ENCODE measurements at places on chromosomes 4 and X.
A peak's percentile ranks its signal among the peaks of the same experiment; 100 is the strongest.

DNA sequence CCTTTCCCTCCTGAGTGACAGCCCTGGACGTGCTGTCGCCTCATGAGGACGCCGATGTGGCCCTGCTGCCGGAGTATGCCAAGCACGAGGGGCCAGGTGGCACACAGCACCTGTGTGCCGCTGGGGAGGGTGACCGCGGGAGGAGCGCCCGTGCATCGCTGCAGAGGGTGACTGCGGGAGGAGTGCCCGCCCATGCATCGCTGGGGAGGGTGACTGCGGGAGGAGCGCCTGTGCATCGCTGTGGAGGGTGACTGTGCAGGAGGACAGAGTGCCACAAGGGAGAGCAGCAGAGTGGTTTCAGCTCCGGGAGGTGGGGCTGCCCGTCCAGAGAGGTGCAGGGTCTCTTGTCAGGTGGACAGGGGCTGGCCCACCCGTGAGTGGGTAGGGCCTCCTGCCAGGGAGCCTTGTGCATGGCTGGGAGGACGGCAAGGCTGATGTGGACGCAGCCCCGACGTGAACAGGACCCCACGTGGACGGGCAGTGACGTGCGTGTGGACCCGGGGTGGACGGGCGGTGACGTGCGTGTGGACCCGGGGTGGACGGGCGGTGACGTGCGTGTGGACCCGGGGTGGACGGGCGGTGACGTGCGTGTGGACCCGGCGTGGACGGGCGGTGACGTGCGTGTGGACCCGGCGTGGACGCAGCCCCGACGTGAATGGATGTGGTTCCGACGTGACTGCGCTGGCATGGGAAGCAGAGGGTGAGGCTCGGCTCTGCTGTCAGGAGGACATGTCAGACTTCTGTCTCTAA, 14.7 kb downstream of the PCGF3 start:
- no peak for DNase-seq

GRCh38 chr4:188194421-188194820, 55.2 kb downstream of the TRIML1 start:
- no peak for DNase-seq

- no peak for DNase-seq
Measured at GRCh38 chr4:52372747-52373146, 286.4 kb downstream of the USP46 start.

DNA sequence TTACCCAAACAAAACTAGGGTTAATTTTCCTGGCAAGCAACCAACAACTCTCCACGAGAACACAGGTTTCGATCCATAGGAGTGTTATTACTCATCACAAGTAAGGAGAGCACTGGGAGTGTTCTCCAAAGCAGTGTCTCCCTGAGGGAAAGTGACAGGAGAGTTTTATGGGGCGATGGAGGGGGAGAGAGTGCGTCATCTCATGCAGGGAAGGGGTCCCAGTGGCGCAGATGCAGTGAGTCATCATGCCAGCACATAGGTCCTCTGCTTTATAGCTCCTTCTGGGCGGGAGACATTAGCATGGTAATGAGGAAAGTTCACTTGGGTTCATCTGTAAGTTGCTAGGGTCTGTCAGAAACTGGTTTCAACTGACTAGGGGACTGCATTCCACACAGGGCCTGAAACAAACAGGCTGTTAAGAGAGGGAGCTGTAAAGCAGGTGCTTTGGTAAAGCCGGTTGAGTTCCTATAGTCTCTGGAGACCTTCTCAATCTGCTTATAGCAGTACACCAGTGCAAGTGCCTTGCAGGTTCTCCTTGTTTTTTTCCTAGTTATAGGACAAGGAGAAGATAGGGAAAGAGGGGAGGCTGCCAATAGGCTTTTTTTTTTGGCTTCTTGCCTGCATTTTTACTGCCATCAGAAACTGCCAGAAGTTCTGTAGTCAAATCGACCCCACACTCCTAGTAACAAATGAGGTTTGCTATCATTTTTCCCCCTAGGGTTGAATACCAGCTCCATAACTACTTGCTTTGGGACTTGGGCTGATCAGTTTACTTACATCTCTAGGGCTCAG, 12.8 kb upstream of the BOD1L1 start:
- peak; percentile 7 for DNase-seq

- DNase-seq, result no peak
Measured at GRCh38 chr4:120704538-120704937, 218.0 kb downstream of the PRDM5 start.

DNA sequence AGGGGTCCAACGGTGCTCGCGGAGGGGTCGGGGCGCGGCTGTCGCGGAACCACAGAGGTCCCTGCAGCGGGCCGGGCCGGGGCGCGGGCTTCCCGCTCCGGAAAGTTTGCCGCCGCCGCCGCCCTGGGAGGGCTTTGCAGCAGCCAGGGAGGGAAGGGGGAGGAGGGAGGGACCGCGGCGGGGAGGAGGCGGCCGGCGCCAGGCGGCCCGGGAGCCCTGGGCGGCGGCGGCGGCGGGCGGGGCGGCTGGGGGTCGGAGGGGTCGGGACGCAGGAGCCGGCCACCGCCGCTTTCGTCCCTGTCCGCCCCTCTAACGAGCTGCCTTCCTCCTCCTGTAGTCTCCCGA, 375 bp downstream of the FGFR3 start:
- no peak for DNase-seq

DNA sequence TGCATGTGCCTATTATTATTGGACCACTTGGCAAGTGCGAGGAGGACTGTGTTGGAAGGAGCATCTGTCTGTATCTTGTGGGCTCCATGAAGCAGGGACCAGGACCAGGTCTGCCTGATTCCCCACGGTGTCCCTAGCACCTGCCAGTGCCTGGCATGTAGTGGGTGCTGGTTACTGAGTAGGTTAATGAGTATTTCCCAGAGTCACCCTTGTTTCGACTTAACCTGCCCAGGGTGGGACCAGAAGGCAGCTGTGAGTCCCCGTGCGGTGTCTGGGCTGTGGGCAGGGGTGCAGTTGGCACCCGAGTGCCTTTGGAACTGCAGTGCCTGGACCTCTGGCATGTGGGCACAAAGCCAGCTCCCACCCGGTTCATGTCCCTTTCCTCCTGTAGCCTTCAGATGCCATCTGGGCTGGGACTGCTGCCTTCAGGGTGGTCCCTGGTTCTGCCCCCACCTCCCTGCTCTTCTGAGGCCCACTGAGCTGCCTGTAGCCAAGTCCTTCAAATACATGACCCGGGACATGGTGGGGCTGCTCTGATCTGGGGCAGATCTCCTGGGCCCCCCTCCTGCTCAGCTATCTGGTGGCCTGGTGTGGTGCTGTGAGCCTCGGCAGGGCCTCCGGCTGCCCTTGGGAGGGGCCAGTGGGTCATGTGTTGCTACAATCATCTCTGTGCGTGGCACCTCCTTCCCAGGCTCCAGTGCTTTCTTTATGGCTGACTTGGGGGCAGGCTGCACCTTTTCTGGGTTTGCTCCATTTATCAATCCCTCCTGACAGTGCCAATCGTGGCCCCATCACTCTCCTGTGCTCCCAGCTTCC, 53.0 kb upstream of the SORCS2 start:
- no peak for DNase-seq

DNA sequence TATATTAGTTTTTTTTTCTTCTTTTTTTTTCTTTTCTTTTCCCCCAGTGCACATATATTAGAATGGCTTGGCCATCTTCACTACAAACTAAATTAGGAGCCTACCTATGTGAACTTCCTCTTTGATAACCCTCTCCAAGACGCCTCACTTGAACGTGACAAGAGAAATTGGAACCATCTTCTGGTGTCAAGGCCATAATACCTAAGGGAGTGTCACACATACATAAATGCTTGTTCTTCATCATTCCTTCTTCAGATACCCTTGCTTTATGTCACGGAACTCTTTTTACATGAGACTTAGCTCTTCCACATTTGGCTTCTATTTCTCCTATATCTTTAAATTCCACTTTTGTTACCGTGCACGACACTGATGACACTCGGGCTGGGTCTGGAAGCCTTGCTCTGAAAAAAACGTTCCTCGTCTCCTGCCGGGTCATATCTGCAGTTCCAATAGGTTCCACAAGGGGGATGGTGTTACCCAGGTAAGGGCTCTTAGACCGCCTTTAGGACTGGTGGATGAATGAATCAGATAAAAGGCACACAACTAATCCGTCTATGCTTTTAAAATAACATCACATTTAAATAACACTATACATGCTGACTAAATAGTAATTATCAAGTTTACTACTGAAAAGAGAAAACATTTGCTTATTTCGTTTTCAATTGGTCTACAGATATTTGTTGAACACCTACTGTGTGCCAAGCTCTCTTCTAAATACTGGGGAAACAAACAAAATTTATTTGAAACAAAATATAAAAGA, 19.9 kb downstream of the DGAT2L6 start:
- DNase-seq, result peak; percentile 44

DNA sequence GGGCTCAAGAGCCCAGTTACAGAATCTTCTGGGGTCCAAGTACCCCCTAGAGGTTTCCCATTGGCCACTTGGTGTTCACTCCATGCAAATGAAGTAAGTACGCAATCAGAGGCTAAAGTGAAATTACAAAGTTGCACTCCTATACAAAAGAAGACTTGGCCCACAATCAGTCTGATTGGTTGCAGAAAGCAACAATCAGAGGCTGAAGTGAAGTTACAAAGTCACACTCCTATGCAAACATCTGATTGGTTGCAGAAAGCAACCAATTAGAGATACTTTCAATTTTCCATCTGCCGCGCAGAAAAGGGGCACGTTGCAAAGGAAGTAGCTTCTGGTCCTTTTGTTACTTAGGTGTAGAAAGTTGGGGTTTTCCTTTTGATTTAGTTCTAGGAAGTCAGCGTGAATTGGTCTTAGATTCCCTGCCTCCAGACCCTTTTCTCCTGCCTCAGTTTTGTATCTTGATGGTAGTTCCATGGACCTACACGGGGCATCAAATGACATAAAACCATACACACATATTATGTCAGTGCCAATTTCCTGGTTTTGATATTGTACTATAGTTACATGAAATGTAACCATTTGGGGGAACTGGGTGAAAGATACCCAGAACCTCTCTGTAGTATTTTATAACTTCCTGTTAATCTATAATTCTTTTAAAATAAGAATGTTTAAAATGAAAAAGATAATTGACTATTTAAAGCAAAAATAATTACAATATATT, 12.4 kb upstream of the PIN4 start:
- no peak for DNase-seq

- DNase-seq, result no peak
Measured at GRCh38 chr4:182716192-182716591, 201.0 kb downstream of the DCTD start.

DNA sequence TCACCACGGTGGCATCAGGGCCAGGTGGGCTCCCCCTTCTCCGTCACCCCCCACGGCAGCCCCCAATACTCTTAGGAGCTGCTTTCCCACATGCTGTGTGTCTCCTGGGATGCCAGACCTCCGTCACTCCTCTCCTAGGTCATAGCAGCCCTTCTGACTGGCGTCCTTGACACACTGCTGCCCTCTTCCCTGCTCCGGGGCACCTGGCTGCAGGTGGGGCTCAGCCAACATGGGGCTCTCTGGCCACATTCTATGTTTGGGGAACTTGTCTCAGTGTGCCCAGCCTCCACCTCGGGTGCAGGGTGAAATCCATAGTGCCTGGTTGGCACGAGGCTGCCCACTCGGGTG, 13.8 kb downstream of the TMEM175 start:
- DNase-seq, result no peak

DNA sequence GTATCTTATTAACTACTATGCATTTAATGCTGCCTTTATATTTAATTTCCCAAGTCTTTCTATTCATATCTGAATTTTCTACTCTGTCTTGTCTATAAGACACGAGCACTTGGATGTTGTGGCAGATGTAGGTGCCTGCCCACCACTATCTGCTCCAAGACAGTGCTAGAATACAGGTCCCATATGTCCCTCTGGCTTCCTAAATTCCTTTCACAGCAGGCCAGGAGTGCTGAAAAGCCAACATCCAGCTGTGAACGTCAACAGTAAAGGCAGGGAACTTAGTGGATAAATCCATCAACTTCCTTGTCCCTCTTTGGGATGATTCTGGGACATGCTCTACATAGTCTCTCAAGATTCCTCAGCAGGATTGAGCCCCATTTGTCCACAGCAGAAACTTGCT, 245.1 kb upstream of the ETNPPL start:
- no peak for DNase-seq

DNA sequence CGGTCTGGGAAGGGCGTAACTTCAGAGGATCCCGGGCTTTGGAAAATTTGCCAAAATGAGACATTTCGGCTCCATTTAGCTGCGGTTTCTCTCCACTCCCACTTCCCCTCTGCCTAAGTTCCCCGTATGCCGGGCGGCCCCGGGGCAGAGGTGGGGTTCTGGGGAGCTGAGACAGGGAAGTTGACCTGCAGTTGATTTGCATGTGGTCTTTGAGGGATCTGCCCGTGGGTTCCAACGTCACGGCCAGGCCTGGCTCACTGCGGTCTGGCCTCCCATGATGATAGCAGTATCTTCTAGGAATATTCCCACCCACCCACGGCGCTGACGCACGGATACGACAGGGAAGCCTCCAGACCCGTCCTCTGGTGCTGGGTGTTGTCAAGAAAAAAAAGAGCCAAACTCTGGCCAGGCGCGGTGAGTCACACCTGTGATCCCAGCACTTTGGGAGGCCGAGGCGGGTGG, 27.3 kb upstream of the CRLF2 start:
- no peak for DNase-seq

DNA sequence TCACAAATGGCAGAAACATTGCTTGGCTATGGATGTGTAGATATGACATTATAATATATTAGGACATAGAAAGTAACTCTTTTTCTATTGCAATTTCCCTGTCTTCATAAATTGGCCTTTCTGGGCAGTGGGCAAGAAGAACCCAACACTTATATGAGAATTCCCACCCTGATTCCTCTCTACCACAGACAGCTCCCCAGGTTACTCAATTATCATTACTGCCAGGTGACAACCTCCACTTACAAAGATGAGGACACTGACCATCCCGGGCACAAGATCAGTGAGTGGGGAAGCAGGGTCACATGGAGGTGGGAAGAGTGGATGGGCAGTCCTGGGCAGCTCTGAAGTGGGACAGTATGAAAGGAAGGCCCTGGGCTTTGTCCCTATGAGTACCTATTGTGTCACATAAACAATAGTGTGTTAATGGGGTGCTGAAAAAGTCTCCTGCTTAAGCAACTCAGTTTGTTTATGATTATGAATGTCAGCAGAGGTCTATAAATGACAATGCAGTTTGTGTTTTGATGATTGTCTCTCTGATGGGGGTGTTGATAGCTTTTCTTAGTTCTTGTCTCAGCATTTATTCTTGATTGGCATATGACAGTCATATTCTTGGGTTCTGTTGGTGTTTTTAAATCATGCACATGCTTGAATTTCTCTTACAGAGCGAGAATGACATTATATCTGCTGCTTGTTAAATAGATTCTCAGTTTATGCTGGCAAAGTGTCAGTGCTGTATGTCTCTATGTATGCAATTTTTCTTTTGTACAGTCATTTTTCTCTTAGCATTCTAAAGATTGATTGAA, 99.9 kb downstream of the SLIT2 start:
- no peak for DNase-seq

Measured in COR-L47 (cell line).